ENCODE measurements at places on chromosomes 6 and 20. TPM values are rescaled to one million over a fixed set of nuclear protein-coding genes. Genes with fewer than 3 reads are reported as not detected.

DNA sequence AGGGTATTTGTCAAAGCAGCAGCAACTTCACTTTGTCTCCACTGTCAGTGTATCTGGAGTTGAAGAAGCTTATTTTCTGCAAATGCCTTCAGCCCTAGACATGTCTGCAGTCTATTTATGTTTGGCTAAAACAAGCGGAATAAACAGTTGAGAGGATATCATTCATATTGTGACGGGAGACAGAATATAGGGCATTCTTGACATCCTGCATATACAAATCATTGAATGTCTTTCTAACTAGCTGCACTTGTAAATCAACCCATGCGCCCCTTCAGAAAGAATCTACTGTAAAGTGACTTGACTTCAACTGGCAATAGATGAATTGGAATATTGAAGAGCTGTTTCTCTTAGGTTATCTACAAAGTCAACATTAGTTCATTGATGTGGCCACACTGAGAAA is 258.9 kb downstream of the TSHZ2 start:
- no peak overlapping the region for H3K27ac ChIP-seq
- H3K36me3 ChIP-seq: no peaks in the 10 kb centered on the region
- H3K4me3 ChIP-seq: no peak overlapping the region
- H3K27me3 ChIP-seq: no peaks in the 10 kb centered on the region

TRIM15 gene
- not detected for total RNA-seq

DNA sequence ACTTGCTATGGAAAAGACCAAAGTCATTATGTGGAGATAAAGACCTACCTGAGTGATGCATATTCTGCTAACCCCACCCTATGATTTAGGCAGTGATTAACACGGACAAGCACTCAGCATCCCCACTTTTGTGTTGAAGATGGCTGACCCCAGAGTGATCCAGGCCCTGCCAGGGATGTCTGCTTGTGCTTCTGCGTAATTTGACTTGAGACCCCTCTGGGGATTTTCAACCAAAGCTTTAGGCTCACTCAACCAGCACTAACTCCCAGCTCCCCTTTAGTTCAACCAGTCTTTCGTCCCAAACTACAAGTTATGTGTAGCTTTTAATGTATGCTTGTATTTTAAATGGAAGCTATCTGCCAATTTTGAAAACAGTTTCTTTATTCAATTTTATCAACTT is 538.0 kb upstream of the ID4 start:
- H3K27me3 ChIP-seq: no peaks in the 10 kb centered on the region
- H3K36me3 ChIP-seq: no peaks in the 10 kb centered on the region
- H3K4me3 ChIP-seq: no peak overlapping the region

HSPA12B gene
- 21.2 TPM for total RNA-seq

LBP gene
- not detected for total RNA-seq

PLTP gene
- 169 TPM for total RNA-seq
